ENCODE measurements at places on chromosomes 3 and 15. TPM values are rescaled to one million over a fixed set of nuclear protein-coding genes. Genes with fewer than 3 reads are reported as not detected.

The ADGRG7 gene
- total RNA-seq: not detected

The ZPLD1 gene
- total RNA-seq: not detected

The SGO1 gene
- 9.5 TPM for total RNA-seq

The ANKUB1 gene
- total RNA-seq: not detected

The RTP3 gene
- total RNA-seq: not detected

The SLC22A14 gene
- not detected for total RNA-seq

The GOLGA8H gene
- total RNA-seq: 0.15 TPM

The LRRC28 gene
- 23.9 TPM for total RNA-seq

The CCNB2 gene
- total RNA-seq: 141 TPM

The XCR1 gene
- total RNA-seq: not detected

The GOLGA6B gene
- total RNA-seq: not detected

The GRK7 gene
- total RNA-seq: not detected

The RHCG gene
- total RNA-seq: not detected

The MEX3B gene
- 7.9 TPM for total RNA-seq

The TMC3 gene
- not detected for total RNA-seq

The COL7A1 gene
- total RNA-seq: 29.3 TPM

The DUOXA2 gene
- total RNA-seq: not detected

The SLC2A2 gene
- total RNA-seq: not detected

The ANKRD63 gene
- not detected for total RNA-seq

The WDR6 gene
- total RNA-seq: 79.7 TPM

The TM4SF1 gene
- total RNA-seq: 155 TPM

The FANCD2OS gene
- not detected for total RNA-seq

The TRIM71 gene
- not detected for total RNA-seq

The ERICH6 gene
- not detected for total RNA-seq

The LCMT2 gene
- 3.7 TPM for total RNA-seq
